ENCODE measurements at places on chromosomes 11 and 22.
A peak's percentile ranks its signal among the peaks of the same experiment; 100 is the strongest.

DNA sequence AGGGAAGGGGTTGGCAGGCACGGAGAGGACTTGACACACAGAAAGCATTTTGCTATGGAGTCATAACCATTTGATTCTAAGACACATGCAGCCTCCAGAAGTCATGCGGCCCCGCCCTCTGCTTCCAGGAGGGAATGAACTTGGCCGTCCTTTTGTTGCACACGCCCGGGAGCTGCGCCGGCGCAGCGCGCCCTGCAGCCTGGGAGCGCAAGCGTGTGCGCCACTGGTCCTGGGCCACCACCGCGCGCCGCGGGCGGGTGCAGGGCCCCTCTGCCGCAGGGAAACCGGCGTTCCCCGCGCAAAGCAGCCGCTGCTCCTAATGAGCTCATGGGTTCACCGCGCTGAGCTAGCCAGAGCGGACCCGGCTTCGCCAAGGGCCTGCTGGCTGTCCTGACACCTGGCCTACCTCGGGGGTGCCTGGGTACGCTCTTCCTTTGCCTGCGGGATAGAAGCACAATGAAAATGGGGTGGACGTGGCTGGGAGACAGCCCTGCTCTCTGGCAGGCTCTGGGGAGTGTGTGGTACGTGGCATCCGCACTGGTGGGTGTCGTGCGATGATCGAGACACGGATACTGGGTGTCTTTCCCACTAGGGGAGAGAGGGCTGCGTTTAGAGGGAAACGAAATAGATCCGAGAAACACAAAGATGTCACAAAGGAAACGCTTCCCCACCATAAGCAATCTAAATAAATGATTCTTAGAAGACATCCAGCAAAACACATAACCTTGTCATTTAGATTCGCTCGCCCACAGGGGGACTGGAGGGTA is 669 bp downstream of the MICAL3 start:
- DNase-seq = peak; percentile 92

DNA sequence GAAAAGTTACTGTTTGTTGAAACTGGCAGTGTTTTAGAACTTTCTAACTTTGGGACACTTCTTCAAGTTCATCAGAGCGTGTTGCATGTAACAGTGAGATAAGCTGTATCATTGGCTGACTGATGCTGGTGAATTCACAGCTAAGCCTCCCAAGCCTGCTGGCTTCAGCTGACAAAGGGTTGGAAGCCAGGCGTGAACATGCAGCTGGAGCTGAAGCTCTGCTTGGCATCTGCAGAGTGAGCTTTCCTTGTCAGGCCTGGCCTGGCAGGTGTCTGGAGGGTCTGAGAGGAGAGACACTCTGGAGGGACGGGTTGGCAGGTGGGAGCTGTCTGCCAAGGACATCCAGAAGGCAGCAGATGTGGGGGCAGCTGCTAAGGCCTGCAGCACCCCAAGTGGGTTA is 1.5 kb downstream of the AMPD3 start:
- DNase-seq = peak; percentile 76

DNA sequence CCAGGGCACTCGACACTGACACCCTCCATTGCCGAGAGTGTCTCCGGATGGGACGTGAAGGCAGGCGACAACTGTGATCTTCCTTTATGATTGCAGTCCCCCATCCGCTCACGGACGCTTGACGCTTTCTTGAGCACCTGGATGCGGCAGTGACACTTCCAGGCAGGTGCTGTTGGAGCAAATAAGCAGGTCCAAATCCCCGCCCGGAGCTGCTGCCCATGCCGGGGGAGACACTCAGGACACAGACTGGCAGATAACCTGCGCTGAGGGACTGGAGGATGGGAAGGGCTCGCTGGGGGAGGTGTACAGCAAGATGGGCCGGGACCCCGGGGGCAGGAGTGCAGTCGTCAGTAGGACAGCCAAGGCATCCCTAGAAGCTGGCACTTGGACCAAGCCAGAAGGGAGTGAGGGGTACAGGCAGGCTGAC is 1403.5 kb downstream of the BRD1 start:
- no peak for DNase-seq

DNA sequence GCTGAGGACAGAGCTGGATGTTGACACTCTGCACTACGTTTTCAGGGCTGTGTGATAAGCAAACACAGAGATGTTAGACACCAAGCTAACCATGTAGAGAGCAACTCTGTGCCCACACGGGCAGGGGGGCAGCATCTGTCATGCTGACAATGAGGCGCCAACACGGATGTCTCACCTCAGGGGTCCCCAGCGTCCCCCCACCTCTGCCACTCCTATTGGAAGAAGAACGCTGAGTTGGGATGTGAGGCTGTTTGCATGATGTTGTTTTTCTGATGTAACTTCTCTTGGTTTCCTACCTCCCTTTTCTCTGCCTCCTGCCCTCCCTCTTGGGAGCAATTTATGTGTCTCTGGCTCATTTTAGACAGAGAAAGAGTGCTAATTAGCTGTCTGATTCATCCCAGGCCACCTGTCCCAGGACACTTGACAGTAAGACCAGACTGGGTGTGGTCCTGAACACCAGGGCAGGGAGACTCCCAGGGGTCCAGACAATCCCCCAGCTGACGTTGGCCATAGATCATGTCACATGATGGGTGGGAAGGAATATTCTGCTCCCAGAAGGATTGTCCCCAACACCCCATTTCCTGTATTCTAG is 89.2 kb upstream of the NCAM1 start:
- DNase-seq = no peak

DNA sequence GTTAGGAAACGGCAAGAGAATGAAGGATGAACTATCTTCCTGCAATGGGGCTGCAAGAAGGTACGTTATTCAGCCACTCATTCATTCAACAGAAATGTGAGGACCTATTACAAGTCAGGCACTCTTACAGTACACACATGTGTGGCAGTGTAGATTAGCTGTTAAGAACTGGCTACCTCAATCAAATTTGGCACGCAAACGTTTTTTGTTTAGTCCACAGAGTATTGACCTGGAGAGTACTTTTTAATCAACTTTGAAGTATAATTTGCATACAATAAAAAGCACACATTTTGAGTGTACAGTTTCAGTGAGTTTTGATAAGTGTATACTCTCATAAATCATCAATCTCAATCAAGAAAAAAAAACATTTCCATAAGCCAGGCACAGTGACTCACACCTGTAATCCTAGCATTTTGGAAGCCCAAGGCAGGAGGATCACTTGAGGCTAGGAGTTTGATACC is 24.2 kb downstream of the MRTFA start:
- DNase-seq = no peak

Data from muscle of leg (tissue), 16 donors.